ENCODE measurements at places on chromosomes 12 and 14. TPM values are rescaled to one million over a fixed set of nuclear protein-coding genes. Genes with fewer than 3 reads are reported as not detected.

DNA sequence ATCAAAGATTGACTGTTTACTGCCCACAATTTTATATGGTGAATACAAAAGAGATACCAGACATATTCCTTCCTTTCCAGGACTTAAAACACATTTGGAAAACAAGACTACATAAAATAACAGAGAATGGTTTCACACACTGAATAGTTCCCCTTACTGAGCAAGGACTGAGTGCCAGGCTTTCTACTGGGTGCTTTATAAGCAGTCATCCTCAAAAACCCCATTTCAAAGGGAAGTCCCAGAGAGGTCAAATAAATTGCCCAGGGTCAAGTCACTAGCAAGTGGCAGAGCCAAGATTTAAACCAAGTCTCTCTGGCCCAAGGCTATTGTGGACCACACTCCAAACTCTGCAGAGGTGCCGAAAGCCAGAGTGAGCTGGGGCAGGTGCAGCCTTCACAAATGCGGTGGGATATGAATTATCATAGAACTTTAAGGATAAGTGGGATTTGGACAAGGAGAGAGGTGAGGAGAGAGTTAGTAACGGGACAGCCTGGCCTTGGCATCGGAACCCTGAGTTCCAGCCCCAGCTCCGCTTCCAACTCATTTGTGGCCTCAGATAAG is 9.1 kb upstream of the RPAP3 start:
- ATAC-seq: no peak

DNA sequence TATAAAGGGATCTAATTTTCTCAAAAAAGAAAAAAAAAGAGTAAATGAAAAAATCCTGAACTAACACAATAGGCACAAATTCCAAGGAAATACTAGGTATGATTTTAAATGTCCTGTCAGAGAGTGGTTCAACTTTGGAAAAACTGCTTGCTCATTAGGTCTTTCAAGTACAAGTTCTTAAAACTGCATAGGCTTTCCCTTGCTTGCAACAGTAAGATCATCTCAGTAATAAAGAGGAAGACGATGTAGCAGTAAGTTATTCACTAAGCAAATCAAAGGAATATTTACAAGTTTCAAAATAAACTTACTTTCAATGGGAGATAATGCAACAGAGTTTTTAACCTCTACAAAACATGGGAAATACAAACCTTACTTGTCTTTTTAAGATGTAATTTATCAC is 21.6 kb downstream of the CORO1C start:
- no peak for ATAC-seq

DNA sequence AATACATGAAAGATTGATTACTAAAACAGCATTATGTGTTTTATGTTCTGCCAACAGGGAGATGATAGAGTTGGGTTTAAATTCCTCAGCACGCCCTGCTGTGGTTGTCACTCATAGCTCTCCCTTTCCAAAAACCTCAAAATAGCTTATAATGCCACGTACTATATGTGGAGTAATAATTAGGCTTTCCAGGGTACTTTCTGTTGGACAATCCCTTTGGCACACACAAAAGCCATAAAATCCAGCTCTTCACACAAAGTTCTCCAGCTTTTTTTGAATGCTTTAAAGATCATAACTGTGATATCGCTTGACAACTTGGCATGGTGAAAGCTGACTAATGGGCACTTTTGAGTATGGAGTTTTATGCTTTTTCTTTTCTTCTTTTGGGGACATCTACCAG is 145.3 kb upstream of the DCN start:
- no peak for ATAC-seq

- peak; percentile 35 for ATAC-seq
These were observed 60.8 kb downstream of the CAPZA3 start for GRCh38 chr12:18798535-18799361.

GRCh38 chr14:91108941-91109611 is 4.8 kb upstream of the DGLUCY start:
- no peak for ATAC-seq

GRCh38 chr12:53005215-53005985 is 856 bp upstream of the EIF4B start:
- peak; percentile 2 for ATAC-seq

- ATAC-seq: no peak
These were observed 38.1 kb downstream of the PZP start for GRCh38 chr12:9169979-9170634.

DNA sequence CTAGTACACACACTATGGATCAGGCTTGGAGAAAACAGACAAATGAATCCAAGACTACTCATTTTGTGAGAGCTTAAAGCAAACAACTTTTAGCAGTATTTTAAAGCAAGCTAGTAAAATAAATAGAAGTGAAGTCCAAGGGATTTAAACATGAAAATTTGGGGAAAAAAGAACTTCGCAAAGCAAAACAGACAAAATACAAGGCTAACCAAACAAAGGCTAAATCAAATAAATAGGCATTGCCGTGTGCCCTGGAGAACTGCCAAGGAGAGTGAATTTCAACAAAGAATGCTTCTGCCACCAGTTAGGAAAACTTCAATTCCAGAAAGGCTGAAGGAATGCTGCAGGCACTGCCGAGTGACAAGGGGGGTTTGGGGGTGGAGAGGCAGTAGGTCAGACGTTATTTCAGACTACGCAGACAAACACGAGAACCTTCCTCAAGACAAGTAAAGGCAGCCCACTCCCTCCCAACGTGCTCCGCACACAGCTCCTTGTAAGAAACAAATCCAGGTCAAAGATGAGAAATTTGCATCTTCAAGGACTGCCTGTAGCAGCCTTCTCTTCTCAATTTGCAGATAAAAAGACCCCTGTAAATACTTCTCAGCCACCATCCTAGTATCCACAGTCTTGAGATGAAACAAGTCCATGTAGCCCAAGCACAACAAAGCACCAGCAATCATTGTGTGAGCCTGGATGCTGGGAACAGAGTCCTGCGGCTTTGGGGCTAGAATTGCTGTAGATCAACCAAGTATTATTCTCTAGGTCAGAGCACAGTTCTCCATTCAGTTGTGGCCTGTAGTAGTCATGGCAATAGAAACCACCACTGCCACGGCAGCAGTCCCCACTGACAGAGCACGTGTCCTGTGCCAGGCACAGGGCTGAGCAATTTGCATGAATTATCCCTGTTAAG is 43.3 kb downstream of the EFCAB11 start:
- ATAC-seq: no peak

DNA sequence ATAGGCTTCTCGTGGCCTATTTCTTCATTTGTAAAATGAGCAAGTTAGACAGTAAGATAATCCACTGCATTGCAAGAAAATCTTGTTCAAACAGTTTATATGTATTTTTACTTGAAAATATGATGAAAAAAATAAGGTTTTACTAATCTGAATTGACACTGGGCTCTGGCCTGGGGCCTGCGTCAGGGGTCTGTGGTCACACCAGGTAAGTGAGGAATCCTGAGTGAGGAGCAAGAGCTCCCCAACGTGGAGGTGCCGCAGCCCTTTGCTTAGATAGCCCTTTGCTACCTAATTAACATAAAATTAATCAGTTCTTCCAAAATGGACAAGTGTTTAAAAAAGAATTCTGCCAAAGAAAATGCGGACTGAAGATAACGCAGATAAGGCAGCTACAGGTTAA is 39.1 kb upstream of the STAB2 start:
- no peak for ATAC-seq

DNA sequence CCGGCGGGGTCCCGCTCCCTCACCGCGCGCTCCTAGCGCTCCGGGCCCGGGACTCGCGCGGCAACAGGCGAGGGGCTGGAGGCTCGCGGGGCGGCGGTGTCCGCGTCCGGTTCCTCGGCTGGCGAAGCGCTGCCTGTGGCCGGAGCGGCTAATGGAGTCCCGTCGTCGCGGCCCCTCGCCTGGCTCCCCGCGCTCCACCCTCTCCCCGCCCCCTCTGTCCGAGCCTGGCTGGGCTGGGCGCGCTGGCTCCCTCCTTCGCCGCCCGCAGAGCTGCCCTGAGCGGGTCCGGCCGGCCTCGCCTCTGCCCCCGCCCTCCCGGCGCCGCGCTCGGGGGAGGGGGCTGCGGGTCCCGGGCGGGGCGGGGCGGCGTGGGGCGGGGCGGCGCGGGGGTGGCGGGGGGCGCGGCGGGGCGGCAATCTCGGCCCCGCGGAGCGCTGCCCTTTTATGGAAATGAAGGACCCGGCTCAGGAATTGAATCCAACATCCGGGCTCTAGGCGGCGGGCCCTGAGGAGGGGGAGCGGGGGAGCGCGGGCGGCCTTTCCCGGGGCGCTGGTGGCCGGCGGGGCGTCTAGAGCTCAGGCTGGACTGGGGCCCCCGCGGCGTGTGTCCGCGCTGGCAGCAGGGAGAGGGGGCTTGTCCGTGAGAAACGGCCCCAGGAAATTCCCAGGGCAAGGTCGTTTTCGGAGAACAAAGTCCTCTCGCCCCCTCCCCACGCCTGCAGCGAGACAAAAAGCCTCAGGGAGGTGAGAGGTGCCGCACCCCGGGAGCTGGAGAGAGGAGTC is at the start of gene FERMT2:
TSS of gene FERMT2 (minus strand) at position 153 of the 783 bp plus-strand sequence. CDS start 482 bp downstream, outside the sequence.
- ATAC-seq: peak; percentile 90

GRCh38 chr14:100573002-100573756 is 14.0 kb downstream of the BEGAIN start:
- ATAC-seq: no peak

- ATAC-seq: peak; percentile 3
These were observed 718 bp downstream of the CCDC92 start for GRCh38 chr12:123971770-123972456.

- ATAC-seq: no peak
These were observed 73.9 kb downstream of the BMP4 start for GRCh38 chr14:53882684-53883083.

DNA sequence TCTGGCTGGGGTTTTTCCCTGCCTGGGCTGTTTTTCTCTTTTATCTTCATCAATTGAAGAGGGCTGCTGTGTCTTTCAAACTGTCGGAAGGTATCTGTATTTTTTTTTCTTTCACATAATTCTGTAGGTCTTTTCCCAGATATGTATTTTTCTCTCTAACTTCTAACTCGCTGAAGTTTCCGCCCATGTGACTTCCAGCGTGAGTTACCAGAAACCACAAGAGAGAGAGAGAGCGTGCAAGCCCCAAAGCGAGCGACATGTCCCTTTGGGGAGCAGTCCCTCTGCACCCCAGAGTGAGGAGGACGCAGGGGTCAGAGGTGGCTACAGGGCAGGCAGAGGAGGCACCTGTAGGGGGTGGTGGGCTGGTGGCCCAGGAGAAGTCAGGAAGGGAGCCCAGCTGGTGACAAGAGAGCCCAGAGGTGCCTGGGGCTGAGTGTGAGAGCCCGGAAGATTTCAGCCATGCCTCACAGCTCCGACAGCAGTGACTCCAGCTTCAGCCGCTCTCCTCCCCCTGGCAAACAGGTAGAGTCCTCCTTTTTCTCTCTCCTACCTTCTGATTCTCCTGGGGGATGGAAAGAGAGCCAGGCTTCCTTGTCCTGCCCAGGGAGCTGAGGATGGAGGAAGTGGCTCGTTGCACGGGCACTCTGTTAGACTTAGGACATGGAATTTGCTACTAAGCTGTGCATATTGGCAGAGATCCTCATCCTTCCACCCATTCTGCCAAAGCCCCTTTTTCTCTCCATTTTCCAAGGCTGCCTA is at the start of gene BATF:
TSS of gene BATF (plus strand) at position 246 of the 759 bp plus-strand sequence. CDS start at position 460, 214 bp downstream.
- ATAC-seq: no peak

GRCh38 chr12:120006258-120006975 is 17.4 kb downstream of the BICDL1 start:
- ATAC-seq: no peak

DNA sequence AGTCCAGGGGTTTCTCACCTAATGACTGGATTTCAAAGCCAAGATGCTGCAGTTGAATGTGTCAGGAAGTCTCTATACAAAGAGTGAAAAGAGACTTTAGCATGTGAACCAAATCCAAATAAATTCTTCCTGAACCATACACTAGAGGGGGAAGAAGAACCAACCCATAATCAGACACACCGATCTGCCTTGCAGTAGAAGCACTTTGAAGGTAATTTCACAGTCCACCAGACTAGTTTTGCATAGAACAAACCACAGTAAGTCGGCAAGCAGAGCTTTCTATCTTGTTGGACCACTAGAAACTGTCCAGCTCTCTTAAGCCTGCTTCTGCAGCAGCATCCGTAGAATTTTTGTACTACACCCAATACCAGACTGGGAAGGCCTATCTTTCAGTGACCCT is 39.3 kb downstream of the FIGNL2 start:
- ATAC-seq: no peak

DNA sequence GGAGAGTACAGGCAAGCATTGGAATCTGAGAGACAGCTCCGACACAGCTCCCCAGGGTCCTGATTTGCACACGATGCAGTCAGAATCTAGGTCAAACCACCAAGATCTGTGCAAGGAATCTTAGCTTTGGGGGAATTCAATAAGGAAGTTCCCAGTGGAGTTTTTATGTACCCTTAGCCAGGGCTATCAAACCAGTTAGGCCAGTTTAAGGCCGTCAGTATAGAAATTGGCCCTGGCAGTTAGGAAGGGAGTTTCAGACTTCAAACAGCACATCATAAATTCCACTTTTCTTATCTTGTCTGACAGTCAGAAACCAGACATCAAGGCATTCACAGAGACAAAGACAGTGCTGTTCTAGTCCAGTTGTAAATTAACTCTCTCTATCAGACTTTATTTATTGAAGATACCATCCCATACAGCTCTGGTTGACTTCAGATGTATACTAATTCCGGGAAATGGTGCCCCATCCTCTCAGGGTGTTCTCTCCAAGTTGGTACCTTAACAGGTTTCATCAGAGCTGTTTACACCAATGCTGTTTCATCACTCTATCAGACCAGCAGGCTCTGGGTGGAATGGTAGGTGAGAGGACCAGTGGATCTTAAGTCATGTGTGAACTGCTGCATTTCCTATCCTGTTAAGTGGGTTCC is 157.5 kb upstream of the ATF7IP start:
- no peak for ATAC-seq

Gene TAS2R20
- total RNA-seq: 2.6 TPM

Gene RNF212B
- total RNA-seq: not detected

Gene GPRC5D
- total RNA-seq: 1.1 TPM

Gene P2RX7
- 0.17 TPM for total RNA-seq

Gene TRHDE
- not detected for total RNA-seq

Gene EIF2S3B
- 0.64 TPM for total RNA-seq

Gene PRKAB1
- 32.1 TPM for total RNA-seq

Gene KIF26A
- 7.0 TPM for total RNA-seq

Gene ATG14
- 14.5 TPM for total RNA-seq

Gene ANG
- 5.6 TPM for total RNA-seq
